ENCODE measurements at places on chromosomes 1 and 21. TPM values are rescaled to one million over a fixed set of nuclear protein-coding genes. Genes with fewer than 3 reads are reported as not detected.

GRCh38 chr1:103949779-103950178 lies 200.1 kb downstream of the AMY1C start:
- no peak for DNase-seq

GRCh38 chr1:239617259-239617658 lies 230.9 kb downstream of the CHRM3 start:
- no peak for DNase-seq

- no peak for DNase-seq
These were observed 145.7 kb upstream of the TIAM1 start for GRCh38 chr21:31489726-31490125.

- no peak for DNase-seq
These were observed 1.9 kb downstream of the SLC16A1 start for GRCh38 chr1:112954017-112954650.

SH2D2A gene
- 211 TPM for total RNA-seq
